Caki2 (cell line): ENCODE measurements at places on chromosomes 5 and 9.

GRCh38 chr5:133200256-133200655 lies 148.4 kb downstream of the HSPA4 start:
- no peak for DNase-seq

DNA sequence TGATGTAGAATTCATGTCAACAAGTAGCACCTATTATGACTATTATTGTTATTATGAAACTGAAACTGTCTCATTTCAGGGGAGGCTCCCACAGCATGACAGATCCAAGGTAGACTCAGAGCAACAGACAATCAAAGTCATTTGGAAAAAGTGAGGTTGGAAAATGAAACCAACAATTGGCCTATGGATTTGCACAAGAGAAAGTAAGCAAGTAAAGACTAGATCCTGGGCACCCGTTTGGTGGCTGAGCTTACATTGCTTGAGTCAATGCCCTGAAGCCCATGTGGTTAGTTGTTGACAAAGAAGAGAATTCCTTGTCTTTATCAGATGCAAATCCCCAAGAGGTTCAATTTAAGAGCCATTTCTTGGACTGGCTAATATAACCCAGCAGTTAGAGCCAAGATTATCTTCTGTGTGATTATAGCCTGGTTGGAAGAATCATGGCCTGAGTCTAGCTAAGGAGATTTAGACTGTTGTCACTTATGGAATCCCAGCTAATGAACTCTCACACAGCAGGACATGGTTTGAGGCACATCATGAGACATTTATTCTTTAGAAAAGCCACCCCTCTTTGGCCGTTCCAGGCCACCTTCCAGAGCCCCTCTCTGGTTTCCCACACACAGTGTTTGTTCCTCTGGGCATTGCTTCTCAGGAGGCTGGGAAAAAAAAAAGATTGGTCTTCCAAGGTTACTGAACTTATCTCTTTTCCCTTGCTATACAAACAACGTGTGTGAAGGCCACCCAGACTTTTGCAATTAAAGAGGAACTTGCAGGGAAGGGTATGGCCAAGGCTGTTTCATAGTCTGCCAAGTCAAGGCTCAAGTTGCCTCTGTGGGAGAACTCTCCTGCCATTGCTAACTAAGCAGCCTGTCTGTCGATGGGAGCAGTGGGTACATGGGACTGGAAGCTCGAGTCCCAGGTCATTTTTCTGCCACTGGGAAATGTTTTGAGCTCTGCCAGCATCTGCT lies 399.5 kb downstream of the ENC1 start:
- no peak for DNase-seq

GRCh38 chr5:123987956-123988355 lies 476.0 kb downstream of the CSNK1G3 start:
- DNase-seq = no peak

- no peak for DNase-seq
Observed at GRCh38 chr5:43635374-43635773, 32.4 kb downstream of the NNT start.

- no peak for DNase-seq
Observed at GRCh38 chr5:38414348-38414747, 142.1 kb downstream of the LIFR start.

DNA sequence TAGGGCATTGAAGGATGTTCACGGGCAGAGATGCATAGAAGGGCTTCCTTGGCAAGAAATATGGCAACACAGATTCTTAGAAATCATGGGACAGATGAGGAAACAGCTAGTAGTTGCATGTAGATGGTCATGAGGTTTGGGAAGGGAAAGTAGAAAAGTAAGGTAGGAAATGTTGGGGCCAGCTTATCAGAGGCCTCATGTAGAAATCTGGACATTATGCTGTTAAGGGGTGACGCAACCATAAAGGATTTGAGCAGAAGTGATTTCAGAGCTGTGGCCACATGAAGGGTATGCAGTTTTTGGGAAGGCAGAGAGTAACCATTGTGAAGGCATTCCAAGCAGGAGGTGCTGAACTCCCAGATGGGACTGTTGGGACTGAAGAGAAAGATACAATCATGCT lies 224.0 kb downstream of the ARHGAP26 start:
- no peak for DNase-seq

DNA sequence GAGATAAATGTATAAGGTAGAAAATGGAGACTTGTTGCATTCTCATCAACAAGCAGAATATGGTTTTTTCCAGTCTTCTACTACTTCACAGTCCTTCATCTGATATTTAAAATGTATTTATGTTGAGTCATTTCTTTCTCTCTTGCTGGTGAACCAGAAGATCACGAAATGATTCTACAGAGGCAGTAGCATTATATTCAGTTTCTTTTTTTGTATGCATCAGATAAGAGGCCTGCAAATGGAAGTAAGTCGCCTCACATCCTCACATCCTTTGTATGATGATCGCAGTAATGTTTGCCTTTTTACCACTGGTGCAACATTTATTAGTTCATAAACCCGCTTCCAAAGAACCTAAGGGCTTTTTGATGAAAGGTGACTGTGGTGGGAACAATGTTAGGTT lies 22.1 kb upstream of the IL13 start:
- no peak for DNase-seq

DNA sequence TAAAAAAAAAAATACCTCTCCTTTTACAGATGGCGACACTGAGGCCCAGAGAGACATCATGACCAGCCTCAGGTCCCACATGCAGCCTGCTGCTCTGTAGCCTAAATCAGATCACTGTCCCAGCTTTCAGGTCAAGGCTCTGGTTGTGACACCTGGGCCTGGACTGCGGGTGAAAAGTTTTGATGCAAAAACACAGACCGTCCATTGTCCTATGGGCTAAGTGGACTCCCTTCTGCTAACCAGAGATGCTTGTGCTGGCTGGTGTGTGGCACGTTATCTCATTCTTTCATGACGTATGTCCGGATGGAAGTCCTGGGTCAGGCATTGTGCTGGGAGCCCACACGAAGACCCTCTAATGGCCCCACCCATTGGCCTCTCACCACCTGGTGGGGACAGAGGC lies 7.8 kb downstream of the NEK6 start:
- DNase-seq = no peak

DNA sequence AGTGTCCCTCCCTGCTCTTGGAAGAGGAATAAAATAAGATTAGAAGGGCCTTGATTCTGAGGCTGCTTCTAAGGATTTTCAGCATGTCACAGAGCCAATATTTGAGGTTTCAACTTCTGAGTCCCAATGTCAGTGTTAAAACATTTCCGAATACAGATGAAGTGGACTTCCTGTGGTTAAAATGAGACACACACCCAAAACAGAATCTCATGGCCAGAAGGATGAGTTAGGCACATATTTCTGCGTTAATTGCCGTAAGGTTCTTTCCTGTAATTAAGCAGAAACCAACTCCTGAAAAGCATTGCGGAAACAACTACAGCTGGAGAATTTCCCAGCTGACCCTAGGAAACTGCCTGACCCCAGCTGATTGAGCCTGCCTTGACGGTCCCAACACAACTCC lies 10.4 kb upstream of the ZNF354B start:
- DNase-seq = no peak

GRCh38 chr9:38309324-38310195 lies 82.9 kb upstream of the ALDH1B1 start:
- no peak for DNase-seq

- DNase-seq = no peak
Observed at GRCh38 chr5:45399041-45399440, 297.1 kb downstream of the HCN1 start.

- no peak for DNase-seq
Observed at GRCh38 chr9:89577363-89577762, 27.4 kb upstream of the GADD45G start.

DNA sequence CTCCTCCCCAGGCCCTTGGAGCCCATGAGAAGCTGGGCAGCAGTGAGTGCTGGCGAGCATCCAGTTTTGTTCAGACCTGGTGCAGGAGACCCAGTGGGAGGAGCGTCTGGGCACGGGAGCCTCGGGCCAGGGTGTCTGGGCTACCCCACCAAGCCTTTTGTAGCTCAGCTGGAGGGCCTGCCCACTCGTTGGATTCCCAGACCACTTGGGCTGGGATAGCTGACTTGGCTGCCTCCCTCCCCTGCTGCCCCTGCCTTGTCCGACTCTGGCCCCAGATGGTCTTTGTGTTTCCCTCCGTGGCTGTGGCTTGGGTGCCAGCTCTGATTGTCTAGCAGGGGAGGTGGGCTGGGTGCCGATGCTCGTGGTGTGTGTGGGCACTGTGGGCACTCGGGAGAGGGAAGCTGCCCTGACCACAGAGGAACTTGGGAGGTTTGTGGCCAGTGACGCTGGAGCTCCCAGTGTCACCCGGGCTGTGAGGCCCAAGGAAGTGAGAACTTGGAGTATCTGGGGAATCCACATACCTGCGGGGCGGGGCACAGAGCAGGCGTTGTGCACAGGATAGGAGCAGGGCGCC lies 47.3 kb downstream of the WNK2 start:
- DNase-seq = no peak

DNA sequence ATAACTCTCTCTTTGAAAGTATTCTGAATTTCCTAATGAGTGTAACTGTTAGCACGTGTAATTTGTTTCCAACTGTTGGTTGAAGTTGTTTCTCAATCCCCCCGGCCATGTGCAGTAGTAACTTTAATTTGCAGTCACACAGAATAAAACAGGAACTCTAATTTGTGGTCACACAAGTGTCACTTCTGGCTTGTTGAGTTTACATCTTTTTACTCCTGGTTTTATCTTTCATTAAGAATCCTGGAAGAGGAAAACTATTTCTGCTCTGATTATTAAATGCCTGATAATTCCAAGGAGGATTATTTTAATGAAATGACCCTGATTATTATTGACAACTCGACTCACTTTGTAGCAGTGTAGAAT lies 1.2 kb downstream of the SCAMP1 start:
- no peak for DNase-seq

DNA sequence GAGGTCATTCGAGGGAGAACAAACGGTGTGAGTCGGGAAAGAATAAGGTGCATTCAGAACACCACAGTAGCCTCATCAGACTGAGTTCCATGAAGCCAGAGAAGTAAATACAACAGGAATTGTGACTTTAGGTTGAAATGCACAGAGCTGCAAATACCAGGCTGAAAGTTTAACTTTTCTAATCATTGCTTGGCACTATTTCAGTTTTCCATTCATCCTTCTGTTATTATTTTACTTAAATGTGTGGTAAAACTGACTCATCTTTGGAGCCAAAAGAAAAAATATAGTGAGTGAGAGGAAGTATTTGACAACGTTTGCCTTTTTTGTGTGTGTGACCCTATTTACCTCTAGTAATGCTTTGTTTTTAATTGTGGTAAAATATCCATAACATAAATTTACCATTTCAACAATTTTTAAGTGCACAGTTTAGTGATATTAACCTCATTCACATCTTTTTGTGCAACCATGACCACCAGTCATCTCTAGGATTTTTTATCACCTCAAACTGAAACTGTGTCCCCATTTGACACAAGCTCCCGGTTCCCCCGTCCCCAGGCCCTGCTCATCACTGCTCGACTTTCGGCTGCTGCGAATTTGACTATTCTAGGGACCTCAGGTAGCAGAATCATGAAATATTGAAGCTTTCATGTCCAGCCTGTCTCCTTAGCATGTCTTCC lies 166.8 kb downstream of the HSD17B3 start:
- DNase-seq = no peak

DNA sequence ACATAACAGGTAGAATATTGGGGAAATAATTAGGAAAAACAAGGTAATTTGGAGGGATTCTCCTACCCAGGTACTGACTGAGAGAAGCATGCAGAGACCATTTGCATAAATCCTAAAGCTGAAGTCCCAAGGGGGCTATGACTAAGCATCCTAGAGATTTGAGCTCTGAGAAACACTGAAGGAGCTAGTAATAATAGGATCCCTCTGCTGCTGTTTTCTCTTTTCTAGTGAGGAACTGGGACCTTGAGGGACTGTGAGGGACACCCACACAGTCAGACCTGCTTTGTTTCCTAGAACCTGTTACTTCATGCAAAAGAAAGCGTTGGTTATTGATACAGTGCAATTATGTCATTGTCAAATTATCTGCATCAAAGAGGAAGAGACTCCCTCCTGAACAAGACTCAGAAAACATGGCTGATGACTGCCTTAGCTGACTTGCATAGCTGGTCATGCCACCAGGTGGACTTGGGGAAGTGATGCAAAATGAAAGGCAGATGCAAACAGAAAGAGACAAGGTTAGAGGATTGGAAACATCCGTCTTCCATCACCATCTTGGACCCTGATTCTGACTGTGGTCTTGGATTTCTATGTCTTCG lies 335.4 kb downstream of the NTRK2 start:
- no peak for DNase-seq

GRCh38 chr5:93296338-93296737 lies 284.7 kb downstream of the NR2F1-AS1 start:
- no peak for DNase-seq

- DNase-seq = no peak
Observed at GRCh38 chr5:42721484-42721883, 35.1 kb upstream of the CCDC152 start.

DNA sequence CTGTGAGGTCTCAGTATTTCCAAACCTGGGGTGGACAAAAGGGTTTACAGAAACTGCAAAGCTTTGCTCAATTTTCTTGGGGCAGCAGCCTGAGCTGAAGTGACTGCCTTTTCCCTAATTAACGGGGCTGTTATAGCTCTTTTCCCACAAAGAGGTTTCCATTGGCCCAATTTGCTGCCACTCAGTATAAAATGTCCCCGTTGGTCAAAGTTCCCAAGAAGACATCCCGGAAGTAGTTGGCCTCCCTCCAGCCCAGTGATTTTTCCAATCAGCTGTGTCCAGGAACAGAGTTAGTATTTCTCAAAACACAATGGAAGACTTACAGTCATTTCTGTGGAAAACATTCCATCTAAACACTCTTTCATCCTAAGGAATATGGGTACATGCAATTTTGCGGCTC lies 643.6 kb downstream of the ACTL7B start:
- no peak for DNase-seq

GRCh38 chr5:14743601-14744295 lies 79.2 kb downstream of the OTULIN start:
- DNase-seq = no peak

GRCh38 chr9:127907867-127908659 lies 8.7 kb upstream of the ST6GALNAC6 start:
- no peak for DNase-seq

DNA sequence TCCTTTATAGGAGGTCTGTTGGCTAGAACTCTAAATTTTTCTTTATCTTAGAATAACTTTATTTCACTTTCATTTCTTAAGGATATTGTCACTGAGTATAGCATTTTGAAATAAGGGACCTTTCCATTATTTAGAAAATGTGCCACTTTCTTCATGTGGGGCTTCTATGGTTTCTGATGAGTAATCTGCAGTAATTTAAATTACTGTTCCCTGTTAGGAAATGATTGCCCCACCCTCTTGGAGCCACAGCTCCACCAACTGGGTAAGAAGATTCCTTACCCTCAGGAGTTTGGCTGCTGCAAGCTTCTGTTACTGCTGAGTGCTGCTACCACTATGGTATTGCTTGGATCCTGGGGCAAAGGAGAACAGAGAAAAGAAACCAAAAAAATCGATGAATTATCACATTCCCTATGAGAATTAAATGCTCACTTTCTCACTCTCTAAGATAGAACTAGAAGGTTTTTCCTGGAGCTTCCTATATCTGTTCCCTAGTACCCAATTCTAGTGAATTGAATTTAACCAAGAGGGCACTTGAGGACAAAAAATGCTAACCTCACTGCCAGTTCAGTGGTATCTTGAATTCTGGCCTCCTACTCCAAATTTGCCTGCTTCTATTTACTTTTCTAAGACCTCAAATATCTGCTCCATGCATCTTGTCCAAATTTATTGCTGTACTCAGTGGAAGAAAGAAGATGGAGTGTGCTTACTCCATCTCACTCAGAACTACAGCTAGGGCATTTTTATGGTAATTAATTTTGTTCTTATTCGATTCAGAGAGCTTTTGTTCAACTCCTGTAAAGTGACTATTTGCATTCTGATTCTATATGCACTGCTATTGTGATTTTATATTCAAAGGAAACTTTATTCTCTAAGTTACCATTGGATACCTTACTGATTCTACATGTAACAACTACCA lies 2111.3 kb downstream of the MAT2B start:
- DNase-seq = no peak
